ENCODE measurements at places on chromosomes 3 and 15. TPM values are rescaled to one million over a fixed set of nuclear protein-coding genes. Genes with fewer than 3 reads are reported as not detected.

Gene PFKFB4
- 2.0 TPM for total RNA-seq

Gene NT5DC2
- 120 TPM for total RNA-seq

Gene ADAMTS7
- total RNA-seq: 0.69 TPM

Gene CDHR4
- 0.15 TPM for total RNA-seq

Gene TMEM207
- total RNA-seq: not detected

DNA sequence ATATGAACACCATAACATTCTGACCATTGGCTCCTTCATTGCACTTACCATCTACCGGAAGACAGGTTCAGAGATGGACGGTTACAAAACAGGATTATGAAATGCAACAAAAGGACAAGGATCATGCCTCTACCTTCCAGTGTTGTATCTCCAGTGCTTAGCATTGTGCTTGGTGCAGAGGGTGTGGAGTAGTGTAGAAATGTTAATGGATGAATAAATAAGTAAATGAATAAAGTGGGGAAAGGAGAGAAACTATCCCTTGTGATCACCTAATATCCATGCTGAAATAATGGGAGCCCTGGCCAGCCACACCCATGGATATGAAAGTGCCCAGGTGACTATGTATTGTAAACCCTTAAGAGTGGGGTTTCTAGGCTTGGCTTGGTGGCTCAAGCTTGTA is 344.8 kb upstream of the LMCD1 start:
- no peak for DNase-seq

GRCh38 chr15:81851325-81851724 is 194.5 kb downstream of the MEX3B start:
- no peak for DNase-seq

GRCh38 chr3:190279690-190280089 is 42.6 kb downstream of the CLDN1 start:
- DNase-seq: no peak

GRCh38 chr3:40608091-40608490 is 83.3 kb downstream of the ZNF621 start:
- no peak for DNase-seq

- DNase-seq: no peak
Measured at GRCh38 chr3:17025594-17026139, 140.9 kb downstream of the PLCL2 start.

DNA sequence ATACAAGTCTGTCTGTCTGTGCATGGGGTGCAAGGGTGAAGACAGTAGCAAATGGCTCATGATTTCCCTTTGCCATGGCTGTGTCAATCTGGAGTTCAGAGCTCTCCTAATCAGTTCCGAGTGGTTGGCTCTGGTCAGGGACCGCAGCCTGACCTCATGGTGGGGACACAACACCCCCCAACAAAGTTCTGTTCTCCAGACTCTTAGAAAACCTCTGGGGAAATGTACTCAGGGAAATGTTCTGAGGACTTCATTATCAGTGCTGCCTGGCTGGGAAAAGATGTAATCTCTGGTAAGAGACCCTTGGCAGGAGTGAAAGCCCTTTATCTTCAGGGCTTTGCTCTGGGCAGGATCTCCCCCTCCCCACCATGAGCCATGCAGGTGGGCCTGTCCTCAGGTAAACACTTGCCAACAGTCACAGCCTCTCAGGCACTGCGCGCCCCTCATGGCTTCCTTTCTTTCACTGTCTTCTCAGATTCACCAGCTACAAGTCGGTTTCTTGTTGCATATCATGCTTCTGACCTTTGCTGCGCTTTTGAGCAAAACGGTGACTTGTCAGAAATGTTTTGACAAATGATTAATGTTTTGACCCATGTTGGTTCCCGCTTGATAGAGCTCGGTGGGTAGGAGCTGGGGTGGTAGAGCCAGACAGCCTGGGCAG is 95.5 kb downstream of the ST6GAL1 start:
- no peak for DNase-seq

DNA sequence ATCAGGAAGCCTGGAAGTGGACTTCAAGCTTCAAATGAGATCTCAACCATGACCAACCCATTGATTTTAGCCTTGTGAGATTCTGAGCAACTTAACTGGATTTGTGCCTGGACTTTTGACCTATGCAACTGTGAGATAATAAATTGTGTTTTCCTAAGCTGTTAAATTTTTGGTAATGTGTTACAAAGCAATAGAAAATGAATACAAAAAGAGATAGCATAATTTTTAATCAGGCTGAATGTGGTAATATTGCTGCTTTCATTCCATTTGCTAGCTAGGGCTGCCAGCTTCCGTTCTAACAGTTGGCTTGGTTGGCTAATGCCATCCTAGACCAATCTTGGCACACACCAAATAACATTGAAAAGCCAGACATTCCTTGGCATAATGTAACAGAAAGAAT is 12.2 kb downstream of the PROS1 start:
- no peak for DNase-seq

GRCh38 chr3:115190747-115191146 is 43.7 kb upstream of the ZBTB20 start:
- DNase-seq: no peak

DNA sequence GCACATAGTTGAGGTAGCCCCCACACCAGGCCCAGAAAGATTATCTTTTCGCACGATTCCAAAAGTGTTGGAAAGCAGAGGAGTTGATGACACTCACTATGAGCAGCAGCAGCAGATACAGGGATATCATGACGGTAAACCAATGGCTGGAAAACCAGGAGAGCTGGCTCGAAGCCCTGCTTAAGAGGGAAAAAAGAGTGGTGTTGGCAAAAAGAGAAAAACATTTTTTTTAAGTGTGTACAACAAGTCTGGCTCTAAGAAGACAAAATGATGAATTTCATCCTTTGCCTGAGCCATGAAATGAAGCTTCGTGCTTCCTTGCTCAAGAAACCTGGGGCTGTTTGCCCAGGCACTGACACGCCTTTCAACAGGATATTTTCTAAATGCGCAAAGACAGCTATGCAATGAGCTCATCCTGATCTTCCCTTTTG is 27.3 kb downstream of the PARP16 start:
- DNase-seq: no peak

- DNase-seq: no peak
Measured at GRCh38 chr3:155807823-155808222, 1.7 kb upstream of the C3orf33 start.

DNA sequence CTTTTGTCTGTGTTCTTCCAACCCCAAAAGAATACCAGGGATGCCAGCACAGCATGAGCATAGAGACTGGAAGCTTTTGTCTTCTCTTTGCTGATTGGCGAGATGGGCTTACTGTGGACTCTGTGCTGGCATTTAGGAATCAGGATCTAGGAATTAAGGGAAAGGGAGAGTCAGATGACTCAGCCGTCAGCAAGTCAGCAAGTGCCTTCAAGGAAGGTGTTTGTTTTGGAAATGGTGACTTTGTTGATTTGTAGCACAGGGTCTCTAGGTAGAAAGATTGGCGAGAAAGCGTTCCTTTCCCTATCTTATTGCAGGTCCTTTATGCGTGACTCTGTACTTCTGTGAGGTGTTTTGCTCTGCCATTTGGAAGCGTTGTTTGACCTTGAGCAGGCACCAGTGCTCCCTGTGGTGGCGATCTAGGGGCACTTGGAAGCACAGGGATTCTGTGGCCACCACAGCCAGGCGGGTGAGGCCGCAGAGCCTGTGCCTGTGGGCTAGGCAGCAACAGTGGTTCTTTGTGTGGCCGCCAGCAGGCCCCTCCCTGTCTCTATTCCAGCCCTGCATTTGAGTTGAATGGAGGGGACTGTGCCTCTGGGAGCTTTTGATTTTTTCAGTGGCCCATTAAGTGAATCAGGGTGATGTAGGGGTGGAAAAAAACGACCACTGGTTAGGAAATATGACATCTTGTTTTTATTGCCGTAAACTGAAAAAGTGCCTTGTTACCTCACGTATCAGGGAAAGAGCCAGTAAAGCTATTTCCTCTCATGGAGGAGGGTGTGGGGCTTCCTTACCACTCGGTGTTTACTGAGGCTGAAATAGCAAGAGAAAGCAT is 19.0 kb downstream of the FAN1 start:
- peak; percentile 31 for DNase-seq

DNA sequence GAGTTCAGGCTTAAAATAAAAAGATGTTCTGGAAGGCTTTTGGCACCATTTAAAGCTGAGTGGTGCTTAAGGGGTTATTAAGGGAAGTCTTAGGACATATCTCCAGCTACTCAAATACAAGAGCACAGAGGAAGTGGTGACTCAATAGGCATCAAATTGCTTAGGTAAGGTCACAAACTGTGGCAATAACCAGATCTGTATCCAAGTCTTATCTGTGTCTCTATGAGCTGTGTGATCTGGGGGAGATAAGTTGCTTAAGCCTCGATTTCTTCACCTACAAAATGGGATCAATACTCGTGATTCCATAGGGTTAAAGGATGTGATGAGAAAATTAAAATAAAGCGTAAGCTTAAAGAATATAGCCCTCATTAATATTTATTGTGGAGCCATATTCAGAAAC is 7.6 kb downstream of the HDC start:
- no peak for DNase-seq

- DNase-seq: no peak
Measured at GRCh38 chr3:123695731-123696640, 111.1 kb upstream of the HACD2 start.

- no peak for DNase-seq
Measured at GRCh38 chr15:71496336-71496955, 313.9 kb upstream of the NR2E3 start.

- no peak for DNase-seq
Measured at GRCh38 chr15:44414001-44414400, 13.4 kb upstream of the CTDSPL2 start.

DNA sequence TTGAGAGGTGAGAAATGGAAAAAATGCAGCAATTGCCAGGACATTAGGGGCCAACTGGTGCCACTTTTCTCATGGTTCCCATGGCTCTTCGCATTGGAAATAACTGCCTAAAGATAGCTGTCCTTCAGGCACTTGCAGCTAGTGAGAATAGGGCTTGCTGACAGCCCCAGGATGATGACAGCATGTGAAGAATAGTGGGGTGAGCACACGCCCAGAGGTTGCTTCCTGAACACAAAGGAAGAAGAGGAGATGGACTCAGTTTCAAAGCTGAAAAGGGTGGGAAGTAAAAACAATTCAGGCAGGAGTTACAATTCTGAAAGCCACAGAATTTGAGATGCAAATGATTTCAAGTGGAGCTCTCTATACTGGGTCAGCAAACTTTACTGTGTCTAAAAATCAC is 45.6 kb downstream of the TNFAIP8L3 start:
- DNase-seq: no peak

GRCh38 chr15:25778161-25778560 is 85.0 kb downstream of the ATP10A start:
- DNase-seq: no peak

- DNase-seq: no peak
Measured at GRCh38 chr3:188900421-188900951, 271.3 kb upstream of the TPRG1 start.

DNA sequence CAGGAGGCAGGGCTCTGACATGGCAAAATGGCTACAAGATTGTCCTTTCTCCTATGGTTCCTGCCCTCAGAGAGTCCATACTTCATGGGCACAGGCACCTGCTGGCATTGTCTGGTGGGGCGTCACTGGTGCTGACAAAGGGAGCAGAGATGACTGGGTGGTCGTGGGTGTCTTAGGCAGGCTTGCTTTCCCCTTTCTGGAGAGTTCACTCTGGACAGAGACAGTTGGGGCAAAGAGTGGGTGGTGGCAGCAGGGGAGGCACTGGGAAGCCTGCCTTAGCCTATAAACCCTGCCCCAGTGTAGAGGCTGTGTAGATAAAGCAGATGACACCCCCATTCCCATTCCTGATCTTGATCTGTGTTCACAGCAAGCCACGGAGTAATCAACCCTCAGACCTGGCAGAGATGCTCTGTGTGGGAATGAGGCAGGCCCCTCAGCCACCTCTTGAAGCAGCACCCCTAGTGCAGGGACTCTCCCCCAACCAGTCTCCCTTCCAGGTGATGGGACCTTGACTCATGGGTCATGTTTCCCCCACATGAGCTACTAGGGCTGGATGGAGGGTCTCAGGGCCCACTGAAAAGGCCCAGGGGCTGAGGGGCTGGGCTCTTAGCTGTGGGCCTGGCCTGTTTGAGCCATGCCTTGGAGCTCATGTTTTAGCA is 20.7 kb upstream of the DOCK3 start:
- no peak for DNase-seq

DNA sequence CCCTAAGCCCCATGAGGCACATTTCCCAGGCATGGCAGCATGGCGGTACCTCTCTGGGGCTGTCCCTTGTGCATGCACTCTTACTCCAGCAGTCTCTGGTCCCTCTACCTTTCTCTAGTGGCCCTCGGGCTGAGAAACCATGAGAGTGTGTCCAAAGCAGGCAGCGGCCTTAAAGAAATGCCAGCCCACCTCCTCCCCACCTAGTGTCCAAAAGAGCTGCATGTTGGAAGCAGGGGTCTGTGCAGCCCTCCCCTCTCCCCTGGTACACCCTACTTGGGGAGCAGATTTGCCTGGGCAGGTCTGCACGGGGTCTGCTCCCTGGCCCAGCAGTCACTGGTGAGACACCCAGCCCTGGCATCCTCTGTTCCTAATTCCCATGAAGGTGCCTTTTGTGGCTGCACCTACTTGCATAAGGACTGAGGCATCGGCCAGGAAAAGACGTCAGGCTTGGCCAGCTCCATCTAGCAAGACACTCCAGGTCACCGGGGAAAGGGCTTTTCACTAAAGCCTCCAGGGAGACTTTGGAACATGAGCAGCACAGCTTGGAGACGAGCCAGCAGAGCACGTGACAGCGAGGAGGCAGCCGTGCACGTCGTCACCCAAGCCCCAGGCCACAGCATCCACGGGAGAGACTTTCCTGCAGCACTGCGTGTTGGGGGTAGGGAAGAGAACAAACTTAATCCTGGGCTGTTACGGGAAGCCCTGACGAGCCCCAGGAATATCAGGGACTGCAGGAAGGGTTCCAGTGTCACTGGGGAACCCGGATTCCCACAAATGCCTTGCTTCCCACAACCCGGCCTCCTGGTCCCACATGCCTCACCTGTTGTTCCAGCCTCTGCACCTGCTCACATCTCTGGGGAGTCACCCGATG is 38.8 kb downstream of the TM2D3 start:
- DNase-seq: peak; percentile 45
